ENCODE measurements at places on chromosomes 1 and 21.
A peak's percentile ranks its signal among the peaks of the same experiment; 100 is the strongest.

DNA sequence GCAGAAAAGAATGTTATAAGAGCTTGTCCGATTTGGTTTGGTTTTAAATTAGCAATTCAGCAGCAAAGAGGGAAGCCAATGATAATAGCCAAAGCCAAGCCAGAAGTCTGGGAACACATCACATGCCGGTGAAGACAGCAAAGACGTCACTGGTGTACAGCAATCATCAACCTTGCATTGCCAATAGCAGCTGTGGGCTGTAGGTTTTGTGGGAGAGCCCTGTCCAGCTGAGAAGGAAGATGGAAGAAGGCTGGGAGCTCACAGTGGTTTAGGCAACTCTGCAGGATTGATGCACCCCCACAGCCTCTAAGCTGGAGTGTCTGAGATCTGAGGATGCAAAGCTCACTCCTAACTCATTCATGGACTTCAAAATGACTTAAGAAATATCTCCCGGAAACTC, 338.7 kb downstream of the SIPA1L2 start:
- DNase-seq = no peak

DNA sequence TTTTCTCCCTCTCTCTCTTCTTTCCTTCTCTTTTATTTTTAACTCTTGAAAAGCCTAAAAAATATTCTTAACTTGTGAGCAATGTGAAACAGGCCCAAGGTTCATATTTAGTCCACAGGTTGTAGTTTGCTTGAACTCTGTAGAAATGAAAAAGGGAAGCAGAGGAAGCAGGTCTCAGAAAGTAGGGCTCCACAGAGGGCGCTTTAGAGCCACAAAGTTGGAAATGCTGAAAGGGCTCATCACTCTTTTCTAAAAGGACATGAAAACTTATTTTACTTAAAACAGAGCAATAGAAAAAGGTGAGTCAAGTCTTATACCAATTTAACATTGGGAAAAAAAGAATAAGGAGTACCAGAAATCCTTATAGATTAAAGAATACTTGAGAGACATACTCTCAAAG, 247.0 kb downstream of the USP25 start:
- peak; percentile 12 for DNase-seq

- no peak for DNase-seq
Observed at GRCh38 chr1:13786541-13786940, 86.6 kb downstream of the PRDM2 start.

DNA sequence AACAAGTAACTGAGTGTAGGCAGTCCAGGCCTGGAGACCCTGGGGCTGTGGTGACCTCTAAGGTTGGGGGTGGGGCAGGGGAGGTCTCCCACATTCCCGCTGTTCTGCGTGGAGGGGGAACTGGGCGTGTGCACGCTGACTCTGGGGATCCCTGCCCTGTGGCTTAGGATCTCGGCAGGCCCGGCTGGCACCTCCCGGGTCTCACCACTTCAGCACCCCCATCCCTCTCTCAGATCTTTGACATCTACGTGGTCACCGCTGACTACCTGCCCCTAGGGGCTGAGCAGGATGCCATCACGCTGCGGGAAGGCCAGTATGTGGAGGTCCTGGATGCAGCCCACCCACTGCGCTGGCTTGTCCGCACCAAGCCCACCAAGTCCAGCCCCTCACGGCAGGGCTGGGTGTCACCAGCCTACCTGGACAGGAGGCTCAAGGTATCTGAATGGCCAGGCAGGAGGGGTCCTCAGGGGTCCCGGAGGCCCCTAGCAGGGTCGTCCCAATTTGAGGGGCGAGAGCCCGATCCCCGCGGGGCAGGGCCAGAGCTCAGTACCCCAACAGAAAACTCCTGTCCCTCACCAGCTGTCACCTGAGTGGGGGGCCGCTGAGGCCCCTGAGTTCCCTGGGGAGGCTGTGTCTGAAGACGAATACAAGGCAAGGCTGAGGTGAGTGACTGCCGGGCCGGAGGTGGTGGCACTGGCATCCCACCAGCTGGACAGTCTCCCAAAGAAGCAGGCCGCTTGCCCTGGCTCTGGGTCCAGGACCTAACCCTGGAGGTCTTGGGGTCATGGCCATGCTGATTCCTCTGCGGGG, 68.7 kb downstream of the TRIM11 start:
- DNase-seq = no peak

DNA sequence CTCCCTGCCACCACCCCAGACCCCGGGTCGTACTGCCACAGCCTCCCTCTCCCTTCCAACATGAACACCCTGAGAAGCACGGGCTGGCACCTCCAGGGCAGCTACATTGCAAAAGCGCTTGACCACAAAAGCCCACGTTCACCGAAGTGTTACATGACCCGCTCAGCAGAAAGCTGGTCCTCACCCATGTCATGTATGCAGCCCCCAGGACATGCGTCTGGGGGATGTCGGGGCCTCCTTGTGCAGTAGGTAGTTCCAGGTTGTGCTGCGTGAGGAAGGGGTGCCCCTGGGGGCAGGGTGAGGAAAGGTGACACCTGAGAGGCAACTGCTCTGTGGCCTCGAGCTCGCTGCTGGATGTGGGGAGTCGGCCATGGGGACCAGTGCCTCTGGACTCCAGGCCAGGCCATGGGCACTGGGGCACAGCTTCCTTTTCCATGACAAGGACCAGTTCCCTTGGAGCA, 102.0 kb upstream of the C1orf174 start:
- no peak for DNase-seq

DNA sequence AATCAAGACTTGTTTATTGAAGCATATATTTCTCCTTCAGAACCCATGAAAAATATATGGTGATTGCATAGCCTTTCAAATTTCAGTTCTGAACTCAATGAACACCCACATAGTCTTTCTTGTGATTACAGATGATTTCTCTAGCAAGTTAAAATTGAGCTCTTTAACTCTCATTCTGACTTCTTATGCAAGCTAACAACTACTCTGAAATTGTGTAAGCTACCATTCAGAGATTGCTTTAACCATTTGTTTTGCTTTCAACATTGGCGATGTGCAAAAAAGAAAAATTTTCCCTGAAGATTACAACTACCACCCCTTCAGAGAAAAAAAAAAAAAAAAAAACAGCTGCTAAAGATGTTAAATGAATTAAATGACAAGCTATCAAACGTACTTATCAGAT, 193.9 kb downstream of the DAB1 start:
- no peak for DNase-seq

All from NB4 (cell line).